Adipose tissue (tissue), 3 donors: ENCODE measurements at places on chromosomes 3 and 15. TPM values are rescaled to one million over a fixed set of nuclear protein-coding genes. Genes with fewer than 3 reads are reported as not detected.

SLC9A9 gene
- polyA plus RNA-seq: 8.8 TPM

MB21D2 gene
- 0.56 TPM for polyA plus RNA-seq

ZNF385D gene
- 3.9 TPM for polyA plus RNA-seq

INSYN1 gene
- polyA plus RNA-seq: 1.3 TPM

SLC35G2 gene
- polyA plus RNA-seq: 16.4 TPM

TTLL13 gene
- polyA plus RNA-seq: not detected

SERPINI2 gene
- 0.90 TPM for polyA plus RNA-seq

HIGD2B gene
- not detected for polyA plus RNA-seq

CAMP gene
- polyA plus RNA-seq: not detected

SLMAP gene
- 7.8 TPM for polyA plus RNA-seq

GP9 gene
- polyA plus RNA-seq: 0.13 TPM

C3orf22 gene
- polyA plus RNA-seq: not detected

C3orf38 gene
- 3.3 TPM for polyA plus RNA-seq

ZNF662 gene
- polyA plus RNA-seq: 3.3 TPM

SLC6A11 gene
- 0.07 TPM for polyA plus RNA-seq

SNX33 gene
- 17.4 TPM for polyA plus RNA-seq

SETMAR gene
- polyA plus RNA-seq: 17.1 TPM

PATL2 gene
- polyA plus RNA-seq: 0.54 TPM

SV2B gene
- polyA plus RNA-seq: 2.0 TPM

DUOXA2 gene
- polyA plus RNA-seq: 0.56 TPM

MCF2L2 gene
- 0.22 TPM for polyA plus RNA-seq

TRIM71 gene
- not detected for polyA plus RNA-seq

C3orf70 gene
- polyA plus RNA-seq: 1.6 TPM

GPR62 gene
- 0.07 TPM for polyA plus RNA-seq

P2RY14 gene
- polyA plus RNA-seq: 0.86 TPM

CEMIP gene
- 1.5 TPM for polyA plus RNA-seq

NOX5 gene
- 0.02 TPM for polyA plus RNA-seq

PAK6 gene
- 0.11 TPM for polyA plus RNA-seq

ROPN1B gene
- 0.15 TPM for polyA plus RNA-seq

EXD1 gene
- polyA plus RNA-seq: 0.10 TPM

SPINK8 gene
- polyA plus RNA-seq: not detected

ACKR2 gene
- polyA plus RNA-seq: 2.6 TPM

SYNM gene
- 15.4 TPM for polyA plus RNA-seq

EFCC1 gene
- 4.5 TPM for polyA plus RNA-seq

PAQR5 gene
- 0.43 TPM for polyA plus RNA-seq

CTDSPL2 gene
- polyA plus RNA-seq: 8.6 TPM

GNB4 gene
- 12.7 TPM for polyA plus RNA-seq

GASK1A gene
- 4.5 TPM for polyA plus RNA-seq

ISL2 gene
- 0.18 TPM for polyA plus RNA-seq

GOLGA8G gene
- not detected for polyA plus RNA-seq

TJP1 gene
- polyA plus RNA-seq: 15.3 TPM

TMIE gene
- 0.34 TPM for polyA plus RNA-seq

GHSR gene
- polyA plus RNA-seq: not detected

CRBN gene
- 18.7 TPM for polyA plus RNA-seq
